ENCODE measurements at places on chromosomes 11 and 22.
A peak's percentile ranks its signal among the peaks of the same experiment; 100 is the strongest.

DNA sequence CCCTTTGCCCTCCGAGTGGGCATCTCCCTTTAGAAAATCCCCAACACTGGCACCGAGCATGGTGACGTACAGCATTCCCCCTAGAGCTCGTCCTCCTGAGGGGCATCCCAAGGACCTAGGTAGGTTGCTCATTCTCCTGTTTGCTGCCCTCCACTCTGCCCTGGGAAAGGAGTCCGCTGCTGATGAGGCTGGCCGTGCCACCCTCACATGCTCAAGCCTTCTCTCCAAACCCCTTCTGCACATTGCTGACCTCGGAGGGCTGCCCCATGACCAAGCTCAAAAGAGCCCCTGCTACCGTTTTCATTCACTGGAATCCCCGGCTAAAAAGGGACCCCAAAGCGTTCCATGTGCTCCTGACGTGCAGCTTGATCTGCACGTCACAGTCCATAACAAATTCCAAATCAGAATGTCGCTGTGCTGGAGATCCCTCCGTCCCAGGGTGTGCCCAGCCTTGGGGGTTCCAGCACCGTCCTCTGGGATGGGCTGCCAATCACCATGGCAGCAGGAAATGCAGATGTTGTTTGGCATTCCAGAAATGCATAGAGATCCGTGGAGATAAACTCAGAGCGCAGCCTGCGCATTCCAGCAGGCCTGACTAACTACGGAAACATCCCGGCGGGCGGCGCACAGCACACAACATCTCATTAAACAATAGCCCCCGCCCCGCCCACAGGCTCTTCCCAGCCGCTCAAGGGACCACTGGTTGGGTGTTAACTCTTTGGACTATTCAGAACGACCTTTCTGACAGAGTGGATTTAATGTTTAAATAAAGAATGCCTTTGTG, 26.3 kb upstream of the GNB1L start:
- no peak for DNase-seq

GRCh38 chr11:76624500-76625379, 45.8 kb downstream of the LRRC32 start:
- DNase-seq, result no peak

- DNase-seq, result no peak
Observed at GRCh38 chr22:45585437-45585755, 82.7 kb downstream of the FBLN1 start.

DNA sequence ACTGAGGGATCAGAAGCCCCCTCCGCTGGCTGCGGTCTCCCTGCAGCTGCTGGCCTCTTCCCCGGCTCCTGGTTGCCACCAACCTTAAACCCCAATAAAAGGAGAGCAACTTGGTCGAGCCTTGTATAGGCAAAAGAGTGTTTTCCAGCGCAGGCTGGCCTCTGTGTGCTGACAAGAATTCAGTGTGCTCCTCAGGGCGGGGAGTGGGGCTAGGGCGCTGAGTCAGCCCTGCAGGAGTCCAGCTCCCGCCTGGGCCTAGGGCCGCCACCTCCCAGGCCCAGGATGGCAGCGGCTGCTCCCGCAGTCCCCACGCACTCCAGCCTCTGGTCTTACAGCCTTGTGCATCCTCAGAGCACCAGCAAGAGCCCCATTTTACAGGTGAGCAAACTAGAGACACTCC, at the start of gene SHISAL1:
Gene SHISAL1 (minus strand): TSS at position 186 of the 400 bp plus-strand sequence. CDS start 12,006 bp downstream, outside the sequence.
- DNase-seq, result no peak

DNA sequence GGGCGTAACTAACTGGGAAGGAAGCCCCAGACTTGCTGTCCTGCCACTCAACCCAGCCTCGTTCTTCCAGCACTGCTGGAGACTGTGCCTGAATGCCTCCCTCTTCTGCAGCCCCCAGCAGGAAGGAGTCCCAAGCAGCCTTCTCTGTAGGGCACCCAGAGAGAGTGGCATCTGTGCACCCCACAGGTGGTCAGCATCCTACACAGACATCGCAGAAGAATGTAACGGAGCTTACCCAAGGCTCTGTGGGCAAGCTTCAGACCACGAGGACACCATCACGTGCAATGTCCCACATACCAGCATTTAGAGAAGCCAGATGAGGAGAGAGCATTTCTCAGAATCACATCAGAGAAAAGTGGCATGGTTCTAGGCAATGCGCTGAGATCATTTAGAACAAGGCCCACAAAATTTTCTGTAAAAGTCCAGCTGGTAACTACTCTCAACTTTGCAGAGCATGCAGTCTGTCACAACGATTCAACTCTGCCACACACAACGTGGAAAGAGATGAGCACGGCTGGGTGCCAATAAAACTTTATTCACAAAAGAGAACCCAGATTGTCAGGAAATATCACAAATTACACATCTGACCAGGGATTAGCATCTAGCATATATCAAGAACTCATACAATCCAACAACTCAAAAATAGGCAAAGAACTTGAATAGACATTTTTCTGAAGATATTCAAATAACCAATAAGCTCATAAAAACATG, 33.4 kb downstream of the SHANK2 start:
- no peak for DNase-seq

DNA sequence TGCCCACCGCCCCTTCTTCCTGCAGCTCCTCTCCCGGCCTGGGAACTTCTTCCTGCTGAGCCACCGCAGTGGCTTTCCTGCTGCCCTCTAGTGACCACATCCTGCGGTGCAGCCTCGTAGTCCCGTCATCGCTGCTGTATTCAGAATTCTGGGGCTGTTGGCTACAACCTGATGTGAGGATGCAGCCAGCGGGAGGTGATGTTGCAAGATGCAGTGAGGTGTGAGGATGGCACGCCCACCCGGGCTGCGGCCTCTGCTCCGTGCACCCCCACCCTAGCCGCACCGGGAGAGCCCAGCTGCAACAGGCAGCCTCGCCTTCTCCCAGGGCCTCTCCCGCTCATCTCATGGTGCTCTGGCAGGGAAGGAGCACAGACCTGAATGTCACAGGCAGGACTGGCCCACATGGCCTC, 10.1 kb downstream of the CHST1 start:
- DNase-seq, result peak; percentile 35

DNA sequence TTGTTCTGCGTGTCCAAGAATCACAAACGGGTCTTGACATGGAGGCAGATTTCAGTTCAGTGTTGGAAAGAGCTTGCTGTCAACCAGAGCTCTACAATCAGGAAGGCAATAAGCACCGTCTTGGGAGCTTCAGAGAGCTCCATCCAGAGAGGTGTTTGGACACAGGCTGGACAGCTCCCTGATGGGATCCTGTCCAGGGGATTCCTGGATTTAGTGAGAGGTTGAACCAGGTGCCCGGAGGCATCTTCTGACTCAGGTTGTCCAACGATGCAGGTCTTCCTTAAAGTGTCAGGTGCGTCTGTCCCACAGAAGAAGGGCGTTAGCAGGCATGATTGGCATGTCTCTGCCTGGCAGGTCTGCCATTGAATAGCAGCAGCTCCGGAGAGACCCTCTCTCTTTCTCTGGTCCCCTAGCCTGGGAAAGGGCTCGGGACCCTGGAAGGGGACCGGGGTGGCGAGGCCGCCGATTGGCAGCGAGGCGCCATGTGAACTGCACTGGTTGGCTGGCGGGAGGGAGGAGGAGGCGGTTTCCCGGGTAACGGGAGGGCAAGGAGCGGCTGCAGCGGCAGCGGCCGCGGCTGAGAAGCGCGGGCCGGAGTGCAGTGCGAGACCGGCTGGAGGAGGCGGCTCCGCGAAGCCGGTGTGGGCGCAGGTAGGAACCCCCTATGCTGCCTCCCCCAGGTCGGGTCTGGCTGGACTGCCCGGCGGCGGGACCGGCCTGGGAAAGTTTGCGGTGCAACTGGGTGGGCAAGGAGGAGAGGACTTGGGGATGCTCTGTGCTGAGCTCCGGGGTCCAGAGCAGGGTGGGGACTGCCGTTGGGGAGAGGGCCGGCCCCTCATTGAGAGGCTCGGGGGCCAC, 104.1 kb upstream of the E2F8 start:
- no peak for DNase-seq

GRCh38 chr11:17434108-17434507, 42.5 kb downstream of the ABCC8 start:
- DNase-seq, result no peak

DNA sequence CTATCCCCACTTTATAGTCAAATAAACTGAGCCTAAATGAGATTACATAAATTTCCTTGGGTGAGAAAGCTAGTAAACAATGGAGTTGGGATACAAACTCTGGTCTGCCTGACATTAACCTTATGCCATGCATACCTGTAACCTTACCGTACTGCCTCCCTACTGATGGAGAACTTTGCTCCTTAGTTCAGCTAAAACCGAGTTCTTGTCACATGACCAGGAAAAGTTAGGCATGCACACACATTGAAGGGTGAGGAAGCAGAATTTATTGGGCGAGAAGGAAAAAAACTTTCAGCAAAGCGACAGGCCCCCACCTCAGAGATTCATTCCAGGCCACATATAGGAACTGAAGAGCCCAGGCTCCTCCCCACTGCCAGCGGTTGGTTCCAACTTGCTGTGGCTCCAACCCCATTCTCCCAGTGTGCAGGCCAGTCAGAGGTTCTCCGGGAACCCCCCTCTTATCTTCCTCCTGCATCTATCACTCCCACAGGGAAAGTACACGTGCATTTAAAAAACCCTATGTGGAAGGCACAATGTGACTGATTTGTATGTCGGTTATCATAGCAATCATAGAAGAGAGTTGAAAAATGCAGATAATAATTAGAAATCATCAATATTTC, 3.2 kb upstream of the PIWIL4 start:
- DNase-seq, result no peak

GRCh38 chr11:127390465-127390864, 389.9 kb upstream of the KIRREL3 start:
- no peak for DNase-seq

DNA sequence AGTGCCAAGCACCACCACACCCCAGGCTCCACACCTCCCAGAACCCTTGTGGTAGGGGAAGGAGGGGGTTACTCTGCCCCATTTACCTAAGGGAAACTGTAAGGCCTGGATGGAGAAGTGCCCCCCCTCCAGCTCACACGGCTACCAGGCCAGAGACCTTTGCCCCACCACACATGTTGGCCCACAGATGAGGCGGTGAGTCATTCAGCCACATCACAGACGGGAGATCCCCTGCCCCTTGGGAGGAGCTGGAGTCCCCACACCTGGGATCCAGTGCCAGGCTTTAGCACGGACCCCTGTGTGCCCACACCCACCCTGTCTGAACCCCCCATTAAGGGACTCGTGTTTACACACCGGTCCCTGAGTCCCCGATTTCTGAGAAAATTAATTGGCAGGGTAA, 24.9 kb downstream of the CDKN1C start:
- no peak for DNase-seq

- DNase-seq, result no peak
Observed at GRCh38 chr11:9784602-9785315, 120.9 kb downstream of the SWAP70 start.

DNA sequence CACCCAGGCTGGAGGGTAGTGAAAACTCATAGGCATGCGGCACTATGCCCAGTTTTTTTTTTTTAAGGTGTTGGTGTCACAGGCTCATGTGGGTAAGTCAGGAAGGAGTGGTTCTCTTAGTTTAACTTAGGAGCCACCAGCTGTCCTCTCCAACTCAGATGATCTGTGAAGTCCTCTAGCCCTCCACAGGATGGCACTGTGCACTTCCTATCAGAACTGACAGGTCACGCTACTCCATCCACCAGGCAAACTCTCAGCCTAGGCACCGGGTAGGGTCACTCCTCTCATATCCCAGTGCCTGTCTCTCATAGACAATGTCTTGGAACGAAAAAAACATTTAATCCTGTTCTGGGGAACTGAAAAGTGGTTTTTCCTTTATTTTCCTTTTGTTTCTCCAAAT, 16.5 kb downstream of the NAP1L4 start:
- DNase-seq, result no peak

DNA sequence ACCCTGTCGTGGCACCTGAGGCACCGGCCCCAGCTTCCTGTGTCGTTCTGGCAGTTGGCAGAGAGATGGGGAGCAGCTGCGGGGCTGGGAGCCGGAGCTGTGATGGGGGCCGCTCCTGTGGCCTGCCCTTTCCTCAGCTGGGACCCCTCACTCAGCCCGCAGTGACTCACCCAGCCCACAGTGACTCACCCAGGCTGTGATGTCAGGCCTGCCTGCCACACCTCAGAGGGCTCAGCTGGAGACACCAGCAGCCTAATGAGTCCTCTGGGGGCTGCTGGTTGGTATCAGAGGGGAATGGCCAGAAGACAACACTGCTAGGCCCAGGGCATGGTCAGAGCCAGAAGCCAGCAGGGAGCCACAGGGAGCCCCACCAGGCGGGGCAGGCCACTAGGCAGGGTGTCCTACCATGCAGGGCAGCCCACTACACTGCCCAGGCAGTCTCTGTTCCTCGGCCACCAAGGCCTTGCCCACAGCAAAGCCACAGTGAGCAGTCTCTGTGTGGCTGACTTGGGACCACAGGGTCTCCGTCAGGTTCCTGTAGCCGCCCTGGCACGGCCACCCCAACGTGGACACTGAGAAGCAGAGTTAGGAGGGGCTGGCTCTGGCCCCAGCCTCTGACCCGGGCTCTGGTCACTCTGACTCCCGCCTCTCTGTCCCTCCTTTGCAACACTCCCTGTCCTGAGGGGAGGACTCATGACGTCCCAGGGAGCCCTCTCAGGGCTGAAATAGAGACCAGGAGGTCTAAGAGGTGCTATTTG, 4.2 kb upstream of the FXYD2 start:
- DNase-seq, result peak; percentile 78

DNA sequence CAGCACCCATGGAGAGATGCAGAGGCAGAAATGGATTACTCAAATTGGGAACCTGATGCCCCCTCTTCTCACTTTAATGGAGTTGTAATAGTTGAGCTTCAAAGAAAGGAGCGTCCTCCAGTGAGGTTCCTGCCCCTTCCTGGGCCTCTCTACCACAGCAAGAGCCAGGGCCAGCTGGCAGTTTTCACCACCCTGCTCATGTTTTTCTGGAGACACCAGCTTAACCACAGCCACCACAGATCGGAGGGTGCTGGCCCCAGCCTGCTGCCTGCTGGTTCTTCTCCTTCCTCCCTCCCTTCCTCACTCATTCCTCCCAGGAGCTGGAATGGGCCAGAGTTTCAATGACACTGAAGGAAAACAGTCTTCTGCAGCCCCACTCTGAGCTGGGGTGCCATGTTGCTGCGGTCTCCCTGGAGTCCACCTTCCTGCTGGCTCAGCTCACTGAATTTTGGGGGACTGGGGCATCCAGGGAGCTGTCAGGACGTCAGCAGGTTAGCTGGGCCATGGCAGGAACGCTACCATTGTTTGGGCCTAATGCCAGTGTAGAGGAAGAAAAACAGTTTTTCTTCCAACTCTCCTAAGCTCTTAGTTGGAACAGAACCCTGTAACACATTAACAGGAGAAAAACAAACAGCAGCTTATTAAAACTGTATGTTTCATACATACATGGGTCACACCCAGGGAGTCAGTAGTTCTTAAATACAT, 57.7 kb downstream of the TRAF6 start:
- DNase-seq, result no peak

- DNase-seq, result no peak
Observed at GRCh38 chr11:66101066-66101464, 31.0 kb downstream of the PACS1 start.

- no peak for DNase-seq
Observed at GRCh38 chr11:101508370-101508769, 75.4 kb downstream of the TRPC6 start.

- no peak for DNase-seq
Observed at GRCh38 chr11:111819829-111820237, 51.5 kb downstream of the ALG9 start.

- no peak for DNase-seq
Observed at GRCh38 chr11:47175746-47176327, 842 bp downstream of the ARFGAP2 start.

GRCh38 chr11:102268985-102269470, 48.3 kb upstream of the BIRC3 start:
- no peak for DNase-seq

Data from stimulated activated CD8-positive, alpha-beta memory T cell treated with anti-CD3 and anti-CD28 coated beads, Interleukin-7, amount 100 ng/mL, for 24 hours (primary cell).